ENCODE measurements at places on chromosomes 3 and 15.

GRCh38 chr15:70291305-70292075 is 193.8 kb upstream of the TLE3 start:
- no peak for DNase-seq

DNA sequence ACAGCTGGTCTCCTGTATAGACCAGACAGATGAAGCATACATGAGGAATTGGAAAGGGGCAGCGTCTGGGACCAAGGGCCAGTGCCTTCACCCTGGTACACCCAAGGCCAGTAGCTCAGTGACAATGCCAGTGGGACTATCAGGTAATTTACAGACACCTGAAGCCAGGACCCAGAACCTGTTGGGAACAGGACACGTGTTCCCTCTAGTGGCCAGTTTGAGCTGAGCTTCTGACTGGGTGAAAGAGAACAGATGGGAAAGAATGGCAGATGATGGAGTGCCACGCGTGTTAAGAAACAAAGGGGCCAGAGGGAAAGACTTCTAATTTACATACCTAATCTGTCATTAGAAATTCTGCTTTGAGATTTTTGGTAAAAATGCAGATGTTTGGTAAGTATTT is 5.1 kb upstream of the SLC25A38 start:
- DNase-seq, result no peak

GRCh38 chr15:89521605-89522004 is 25.2 kb upstream of the RHCG start:
- no peak for DNase-seq

DNA sequence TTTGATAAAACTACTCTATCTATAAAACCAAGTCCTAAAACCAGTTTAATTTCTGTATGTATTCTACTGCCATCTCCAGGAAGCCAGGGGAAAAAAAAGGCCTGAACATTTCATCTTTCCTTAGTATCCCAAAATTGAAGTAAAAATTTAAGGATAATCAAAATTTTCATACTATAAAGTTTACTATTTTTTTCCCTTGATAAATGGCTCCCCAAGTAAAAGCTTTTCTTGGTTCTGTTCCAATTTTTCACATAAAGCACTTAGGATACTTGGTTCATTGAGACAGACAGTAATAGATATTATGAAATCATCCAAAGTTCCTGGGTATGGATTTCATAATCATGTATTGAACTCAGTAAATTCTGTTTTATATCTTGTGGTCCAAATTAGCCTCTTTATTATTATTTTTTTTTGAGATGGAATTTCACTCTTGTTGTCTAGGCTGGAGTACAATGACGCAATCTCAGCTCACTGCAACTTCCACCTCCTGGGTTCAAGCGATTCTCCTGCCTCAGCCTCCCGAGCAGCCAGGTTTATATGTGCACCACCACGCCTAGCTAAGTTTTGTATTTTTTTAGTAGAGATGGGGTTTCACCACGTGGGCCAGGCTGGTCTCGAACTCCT is 34.5 kb downstream of the ICE2 start:
- DNase-seq, result no peak

GRCh38 chr3:100427699-100428098 is 26.4 kb downstream of the LNP1 start:
- DNase-seq, result no peak

- DNase-seq, result no peak
These were observed 138.8 kb downstream of the SV2B start for GRCh38 chr15:91238644-91239425.

GRCh38 chr3:189507856-189508255 is 123.3 kb upstream of the TP63 start:
- DNase-seq, result no peak

- DNase-seq, result no peak
These were observed 10.4 kb downstream of the SEMA6D start for GRCh38 chr15:47727676-47728075.

DNA sequence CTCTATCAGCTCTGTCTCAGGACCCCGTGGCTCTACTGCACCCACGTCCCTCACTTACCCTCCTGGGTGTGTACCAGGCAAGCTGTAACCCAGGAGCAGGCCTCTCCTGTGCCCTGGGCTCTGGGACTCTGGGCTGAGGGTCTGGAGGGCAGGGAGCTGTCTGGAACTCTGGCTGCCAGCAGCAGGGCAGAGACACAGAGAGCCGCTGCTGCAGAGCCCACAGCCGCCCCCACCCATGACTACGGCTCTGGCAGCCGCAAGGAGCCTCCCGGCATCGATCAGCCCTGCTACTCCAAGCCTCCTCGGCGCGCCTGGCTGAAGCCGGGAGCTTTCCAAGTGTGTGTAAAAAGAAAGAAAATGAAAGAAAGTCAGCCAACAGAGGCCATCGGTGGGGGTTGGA is 103.7 kb upstream of the ATP2B2 start:
- no peak for DNase-seq

GRCh38 chr3:37481982-37482381 is 307.6 kb upstream of the LRRFIP2 start:
- DNase-seq, result no peak

DNA sequence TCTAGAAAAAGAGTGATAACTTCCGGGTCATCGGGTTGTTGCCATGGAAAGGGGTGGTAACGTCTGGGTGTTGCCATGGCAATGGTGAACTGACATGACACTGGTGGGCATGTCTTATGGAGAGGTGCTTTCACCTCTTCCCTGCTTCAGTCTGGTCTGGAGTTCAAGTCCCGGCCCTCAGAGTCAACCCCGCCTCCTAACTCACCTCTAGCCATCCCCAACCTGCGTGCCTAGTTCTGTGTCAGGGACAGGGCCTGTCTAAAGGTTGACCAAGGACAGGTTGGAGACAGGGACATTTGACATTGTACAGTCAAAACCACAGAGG is 96.0 kb downstream of the LSM3 start:
- DNase-seq, result no peak
